Naive thymus-derived CD8-positive, alpha-beta T cell (primary cell): ENCODE measurements at places on chromosomes 3 and 15. TPM values are rescaled to one million over a fixed set of nuclear protein-coding genes. Genes with fewer than 3 reads are reported as not detected.

WWTR1 gene
- polyA plus RNA-seq = 0.06 TPM

CFAP161 gene
- not detected for polyA plus RNA-seq

ISLR2 gene
- not detected for polyA plus RNA-seq

CCDC54 gene
- not detected for polyA plus RNA-seq

CCNB2 gene
- polyA plus RNA-seq = not detected

ZNF80 gene
- polyA plus RNA-seq = 0.28 TPM

- no peaks in the 10 kb centered on the region for H3K27me3 ChIP-seq
- no peak for DNase-seq
- peaks cover 18% of the 10 kb centered on the region for H3K36me3 ChIP-seq
Measured at GRCh38 chr3:11499144-11499543, 144.6 kb downstream of the VGLL4 start.

- H3K4me1 ChIP-seq = peaks cover 6% of the 10 kb centered on the region
- no peak overlapping the region for H3K27ac ChIP-seq
Measured at GRCh38 chr3:195171093-195171873, 99.7 kb downstream of the XXYLT1 start.

DNA sequence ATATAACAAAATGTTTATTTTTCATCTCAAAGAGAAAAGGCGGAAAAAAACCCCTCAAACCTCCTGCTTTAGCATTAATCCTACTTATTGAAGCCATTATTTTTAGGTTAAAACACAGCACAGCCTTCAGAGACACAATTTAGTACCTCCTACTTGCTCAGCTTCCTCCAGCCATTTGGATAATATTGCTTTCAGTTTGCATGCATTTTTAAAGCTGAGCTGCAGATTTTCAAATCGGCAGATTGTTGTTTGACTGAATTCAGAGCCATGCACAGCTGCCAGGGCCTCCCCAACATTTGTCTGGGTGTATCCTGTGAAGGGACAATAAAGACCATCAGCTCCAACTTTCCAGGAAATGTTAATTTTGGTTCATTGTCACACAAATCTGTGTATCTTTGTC is 14.5 kb downstream of the POU1F1 start:
- H3K4me3 ChIP-seq = no peak overlapping the region
- H3K4me1 ChIP-seq = no peaks in the 10 kb centered on the region
- no peak for DNase-seq
- no peaks in the 10 kb centered on the region for H3K36me3 ChIP-seq
- H3K27ac ChIP-seq = no peak overlapping the region

DNA sequence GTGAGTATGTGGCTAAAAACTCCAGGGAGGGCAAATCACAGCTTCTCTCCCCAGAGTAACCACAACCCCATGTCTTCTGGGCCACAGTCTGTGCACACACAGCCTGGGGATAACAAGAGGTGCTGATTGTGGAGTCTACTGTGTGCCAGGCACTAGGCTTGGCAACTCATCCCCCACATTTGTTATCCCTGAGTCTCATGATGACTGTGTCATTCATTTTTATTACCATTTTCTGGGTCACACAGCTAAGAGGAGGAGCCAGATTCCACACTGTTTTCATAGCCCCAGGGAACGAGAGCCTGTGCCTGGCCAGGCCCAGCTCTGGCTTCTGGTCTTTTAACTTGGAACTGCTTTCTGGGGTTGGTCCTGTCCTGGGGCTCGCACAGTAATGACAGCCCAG is 34.5 kb downstream of the ESYT3 start:
- H3K4me3 ChIP-seq = no peak overlapping the region
- no peaks in the 10 kb centered on the region for H3K36me3 ChIP-seq
- H3K27me3 ChIP-seq = no peaks in the 10 kb centered on the region
- no peak for DNase-seq
- no peaks in the 10 kb centered on the region for H3K4me1 ChIP-seq
- no peak overlapping the region for H3K27ac ChIP-seq

DNA sequence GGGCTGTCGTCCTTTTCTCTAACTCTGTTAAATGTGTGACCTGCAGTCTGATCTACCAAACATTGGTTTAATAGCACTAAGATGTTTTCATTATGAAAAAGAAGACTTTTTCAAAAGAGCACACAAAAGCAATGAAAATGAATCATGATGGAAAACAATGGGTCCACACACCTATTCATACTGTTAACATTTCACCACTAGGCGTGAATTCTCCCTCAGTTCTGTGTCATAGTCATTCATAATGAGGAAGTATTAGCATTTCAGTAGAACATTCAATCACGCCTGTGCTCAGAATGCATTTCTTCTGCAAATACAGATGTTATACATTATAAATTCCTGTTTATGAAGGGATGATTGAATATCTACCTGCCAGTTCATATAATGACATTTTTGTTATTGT is 35.9 kb downstream of the EIF4E3 start:
- H3K27ac ChIP-seq = no peak overlapping the region
- DNase-seq = no peak
- H3K36me3 ChIP-seq = peaks cover 27% of the 10 kb centered on the region
- H3K4me3 ChIP-seq = no peak overlapping the region

GRCh38 chr15:51190424-51191068 is 95.8 kb upstream of the TNFAIP8L3 start:
- no peak for DNase-seq
- H3K27ac ChIP-seq = no peak overlapping the region
- peaks cover 13% of the 10 kb centered on the region for H3K27me3 ChIP-seq
- H3K36me3 ChIP-seq = no peaks in the 10 kb centered on the region
- H3K4me3 ChIP-seq = no peak overlapping the region

GRCh38 chr3:7800006-7800780 is 701.4 kb upstream of the LMCD1 start:
- DNase-seq = no peak
- no peaks in the 10 kb centered on the region for H3K36me3 ChIP-seq
- H3K4me3 ChIP-seq = no peak overlapping the region
- no peaks in the 10 kb centered on the region for H3K4me1 ChIP-seq

GRCh38 chr3:156819842-156820691 is 6.1 kb upstream of the LEKR1 start:
- H3K27ac ChIP-seq = no peak overlapping the region
- H3K36me3 ChIP-seq = peaks cover 4% of the 10 kb centered on the region
- no peak for DNase-seq
- peaks cover 27% of the 10 kb centered on the region for H3K4me1 ChIP-seq

GRCh38 chr3:8768364-8769087 is 887 bp downstream of the OXTR start:
- H3K4me1 ChIP-seq = peaks cover 16% of the 10 kb centered on the region
- H3K36me3 ChIP-seq = no peaks in the 10 kb centered on the region
- H3K27ac ChIP-seq = no peak overlapping the region
- DNase-seq = no peak
- no peak overlapping the region for H3K4me3 ChIP-seq
- H3K27me3 ChIP-seq = peaks cover 22% of the 10 kb centered on the region

- H3K36me3 ChIP-seq = no peaks in the 10 kb centered on the region
- H3K4me3 ChIP-seq = no peak overlapping the region
- no peak overlapping the region for H3K27ac ChIP-seq
- DNase-seq = no peak
- peaks cover 3% of the 10 kb centered on the region for H3K27me3 ChIP-seq
Measured at GRCh38 chr3:63481627-63482026, 170.8 kb upstream of the SNTN start.

GRCh38 chr15:45486317-45486716 is 36.2 kb downstream of the SLC30A4 start:
- H3K36me3 ChIP-seq = no peaks in the 10 kb centered on the region
- H3K27ac ChIP-seq = no peak overlapping the region
- H3K4me1 ChIP-seq = no peaks in the 10 kb centered on the region
- no peak for DNase-seq
- no peak overlapping the region for H3K4me3 ChIP-seq
